Effector CD4-positive, alpha-beta T cell (primary cell): ENCODE measurements at places on chromosomes 7 and 10.

- DNase-seq, result no peak
These were observed 36.6 kb upstream of the SEMA3A start for GRCh38 chr7:84231157-84231556.

DNA sequence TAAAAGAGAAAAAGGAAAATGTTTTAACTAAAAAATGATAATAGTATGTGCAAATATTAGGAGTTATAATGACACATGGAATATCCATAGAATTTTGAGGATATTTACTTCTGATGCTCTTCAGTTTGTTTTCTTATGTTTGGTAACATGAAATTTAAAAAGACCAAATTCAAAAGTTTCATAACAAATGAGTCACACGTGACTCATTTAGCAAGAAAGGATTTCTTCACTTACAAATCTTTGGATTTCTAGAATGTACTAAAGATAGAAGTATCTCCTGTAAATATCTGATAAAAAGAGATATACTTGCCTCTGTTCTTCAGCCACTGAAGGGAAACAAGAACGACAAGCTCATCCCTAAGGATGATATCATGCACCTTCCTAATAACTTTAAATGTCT is 774.5 kb upstream of the LRRTM3 start:
- no peak for DNase-seq

DNA sequence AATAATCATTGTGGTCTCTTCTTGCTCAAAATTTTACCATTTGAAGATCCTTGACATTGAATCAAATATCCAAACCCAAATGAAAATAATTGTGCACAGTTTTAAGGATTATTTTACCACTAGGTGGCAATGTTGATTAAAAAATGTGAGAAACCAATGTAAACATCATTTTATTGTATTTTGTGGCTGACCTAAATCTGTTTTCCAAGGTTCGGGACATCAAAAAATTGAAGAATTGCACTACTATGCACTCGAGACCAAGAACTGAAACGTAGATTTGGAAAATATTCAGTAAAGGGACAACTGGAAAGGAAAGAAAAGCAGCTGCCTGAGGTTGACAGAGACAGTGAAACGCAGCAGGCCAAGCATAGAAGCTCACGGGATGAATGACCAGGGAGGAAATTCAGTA is 259.3 kb downstream of the SNX13 start:
- no peak for DNase-seq

GRCh38 chr7:110399421-110399820 is 691.5 kb upstream of the LRRN3 start:
- no peak for DNase-seq

DNA sequence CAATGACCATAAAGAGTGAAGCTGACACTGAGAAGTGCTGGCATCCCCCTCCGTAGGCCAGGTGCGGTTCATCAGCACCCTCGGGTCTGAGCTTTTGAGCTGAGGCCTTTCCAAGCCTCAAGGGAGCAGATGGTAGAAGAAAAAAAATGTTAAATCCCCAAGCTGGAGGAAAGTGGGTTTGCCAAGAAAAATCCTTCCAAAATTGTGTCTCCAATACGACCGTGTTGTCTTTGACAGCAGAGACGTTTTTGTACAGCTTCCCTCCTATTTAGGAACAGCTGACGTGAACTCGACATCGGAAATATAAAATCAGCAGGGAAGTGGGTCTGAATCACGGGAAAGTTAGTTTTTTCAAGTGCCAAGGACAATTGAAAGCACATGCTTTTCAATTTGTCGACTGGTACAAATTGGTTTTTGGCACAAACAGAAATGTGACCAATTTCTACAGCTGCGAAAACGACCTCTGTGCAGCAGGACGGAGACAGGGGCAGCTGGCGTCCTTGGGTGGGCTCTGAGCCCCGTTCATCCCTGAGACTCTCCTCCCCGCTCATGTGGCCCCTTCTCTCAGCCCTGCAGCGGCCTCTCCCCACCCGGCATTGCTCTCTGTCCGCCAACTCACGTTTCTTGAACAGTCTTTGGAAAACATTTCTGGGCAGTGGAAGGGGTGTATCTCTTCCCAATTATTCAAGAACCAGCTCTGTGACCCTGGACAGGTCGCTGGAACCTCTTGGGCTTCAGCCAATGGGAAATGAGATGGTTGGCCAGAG is 89.9 kb downstream of the PAXIP1 start:
- DNase-seq, result no peak
